NCI-H526 treated with DMSO at 0.1 percent for 48 hours (cell line): ENCODE measurements at places on chromosomes 5 and 9.

- DNase-seq, result no peak
Observed at GRCh38 chr9:26637101-26637500, 255.5 kb downstream of the CAAP1 start.

- no peak for DNase-seq
Observed at GRCh38 chr9:95801797-95802196, 73.7 kb upstream of the ERCC6L2 start.

DNA sequence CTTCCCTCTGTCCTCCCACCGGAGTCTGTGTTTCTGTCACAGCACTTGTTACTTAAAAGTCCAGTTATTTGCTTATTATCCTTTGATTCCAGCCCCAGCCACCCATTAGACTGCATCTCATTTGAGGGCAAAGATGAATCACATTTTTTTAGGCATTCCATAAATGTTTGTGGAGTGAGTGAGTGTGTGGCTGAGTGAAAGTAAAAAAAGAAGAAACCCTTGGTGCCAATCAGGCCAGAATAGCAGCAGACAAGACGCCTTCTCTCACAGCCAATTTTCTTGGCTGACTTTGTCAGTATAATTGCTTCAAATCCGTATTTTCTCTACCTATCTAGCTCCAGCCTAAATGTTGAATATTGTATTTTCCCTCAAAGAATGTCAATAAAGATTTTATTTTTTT lies 613.0 kb upstream of the WWC1 start:
- DNase-seq, result no peak

DNA sequence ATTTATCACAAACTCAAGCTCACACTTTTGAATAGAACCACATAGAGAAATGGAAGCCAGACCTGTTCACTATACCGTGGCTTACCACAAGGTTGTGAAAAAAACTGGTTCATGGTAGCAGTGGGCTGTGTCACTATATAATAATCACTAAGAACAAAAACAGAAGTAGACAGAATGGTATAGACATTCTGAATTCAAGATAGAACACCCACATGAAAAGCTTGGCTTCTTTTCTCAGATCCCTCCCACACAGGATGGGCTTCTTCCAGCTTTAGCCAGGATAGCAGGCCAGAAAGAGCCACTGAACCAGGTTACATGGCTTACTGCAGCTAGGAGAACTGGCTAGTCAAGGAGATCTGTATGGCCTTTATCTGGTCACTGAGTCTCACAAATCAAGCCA lies 6.1 kb upstream of the NRG2 start:
- DNase-seq, result no peak

DNA sequence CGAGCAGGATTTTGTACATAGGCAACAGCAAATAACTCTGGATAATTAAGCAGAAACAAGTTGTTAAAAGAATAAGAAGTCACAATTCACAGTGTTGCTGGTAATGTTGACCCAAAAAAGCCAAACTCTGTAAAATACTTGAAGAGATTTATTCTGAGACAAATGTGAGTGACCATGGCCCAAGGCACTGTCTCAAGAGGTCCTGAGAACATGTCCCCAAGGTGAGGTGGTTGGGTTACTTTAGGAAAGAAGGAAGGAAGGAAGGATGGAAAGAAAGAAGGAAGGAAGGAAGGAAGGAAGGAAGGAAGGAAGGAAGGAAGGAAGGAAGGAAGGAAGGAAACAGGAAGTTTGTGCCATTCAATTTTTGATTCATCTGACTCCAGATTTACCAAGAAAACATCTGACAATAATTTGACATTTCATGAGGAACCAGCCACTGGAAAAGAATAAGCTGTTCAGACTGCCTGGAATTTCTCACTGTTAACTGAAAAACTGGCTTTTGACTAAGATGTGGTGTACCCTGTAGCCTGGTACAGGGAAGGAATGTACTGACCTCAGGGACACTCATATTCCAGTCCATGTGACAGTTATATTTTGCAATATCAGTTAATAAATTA lies 295.9 kb upstream of the TNC start:
- DNase-seq, result no peak

- peak; percentile 25 for DNase-seq
Observed at GRCh38 chr5:102798104-102798785, 43.1 kb downstream of the PAM start.
